ENCODE measurements at places on chromosomes 3 and 15.

DNA sequence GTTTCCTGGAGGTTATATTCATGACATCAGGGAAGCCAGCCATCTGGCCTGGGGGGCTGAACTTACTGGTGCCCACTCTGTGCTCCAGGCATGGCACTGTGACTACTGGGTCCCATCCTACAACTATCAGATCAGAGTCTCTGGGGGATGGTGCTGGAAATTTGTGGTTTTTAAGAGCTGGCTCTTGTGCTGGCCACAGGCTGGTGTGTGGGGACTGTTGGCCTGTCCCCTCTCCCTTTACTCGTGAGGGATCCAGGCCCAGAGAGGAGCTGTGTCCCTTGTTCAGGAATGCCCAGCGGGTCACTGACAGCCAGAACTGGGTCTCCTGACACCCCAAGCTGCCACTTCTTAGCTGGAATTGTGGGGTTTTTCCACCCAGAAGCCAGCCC is 44.5 kb upstream of the SEC22A start:
- DNase-seq = no peak

DNA sequence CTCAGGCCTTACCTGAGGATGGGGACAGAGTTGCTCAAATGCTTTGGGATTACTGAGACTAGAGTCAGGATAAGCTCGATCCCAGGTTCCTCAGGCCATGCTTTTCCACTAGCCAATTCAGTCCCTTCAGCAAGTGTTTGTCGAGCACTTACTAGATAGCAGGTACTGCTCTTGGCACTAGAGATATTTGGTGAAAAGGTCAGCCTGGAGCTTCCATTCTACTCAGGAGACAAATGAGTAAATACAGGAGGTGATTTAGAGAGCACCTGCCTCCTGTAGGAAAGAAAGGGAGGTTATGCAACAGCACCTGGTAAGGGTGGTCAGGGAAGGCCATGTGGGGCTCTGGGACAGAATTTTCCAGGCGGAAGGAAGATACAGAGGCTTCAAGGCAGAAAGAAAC is 99.9 kb downstream of the CACNA1D start:
- no peak for DNase-seq

GRCh38 chr3:14122301-14122700 is 2.4 kb downstream of the CHCHD4 start:
- no peak for DNase-seq

GRCh38 chr3:37999836-38000235 is 9.2 kb downstream of the VILL start:
- DNase-seq = no peak

DNA sequence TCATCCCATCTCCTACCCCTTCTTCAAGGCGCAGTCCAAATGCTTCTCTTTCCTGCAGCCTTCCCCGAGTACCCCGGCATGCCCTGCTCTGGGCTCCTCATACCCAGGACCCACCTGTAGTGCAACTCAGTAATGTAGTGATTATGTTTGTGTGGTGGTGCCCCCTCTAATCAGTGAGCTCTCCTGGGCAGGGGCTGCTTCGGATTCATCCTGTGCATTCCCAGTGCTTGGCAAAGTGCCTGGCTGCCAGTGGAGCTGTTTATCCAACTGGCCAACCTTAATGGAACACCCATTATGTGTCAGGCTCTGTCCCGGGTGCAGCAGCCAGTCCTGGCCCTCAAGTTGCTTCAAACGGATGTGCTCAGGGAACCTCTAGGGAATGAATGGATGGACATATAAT is 174.4 kb upstream of the LINGO1 start:
- no peak for DNase-seq

GRCh38 chr15:70048198-70048565 is 49.5 kb downstream of the TLE3 start:
- no peak for DNase-seq

DNA sequence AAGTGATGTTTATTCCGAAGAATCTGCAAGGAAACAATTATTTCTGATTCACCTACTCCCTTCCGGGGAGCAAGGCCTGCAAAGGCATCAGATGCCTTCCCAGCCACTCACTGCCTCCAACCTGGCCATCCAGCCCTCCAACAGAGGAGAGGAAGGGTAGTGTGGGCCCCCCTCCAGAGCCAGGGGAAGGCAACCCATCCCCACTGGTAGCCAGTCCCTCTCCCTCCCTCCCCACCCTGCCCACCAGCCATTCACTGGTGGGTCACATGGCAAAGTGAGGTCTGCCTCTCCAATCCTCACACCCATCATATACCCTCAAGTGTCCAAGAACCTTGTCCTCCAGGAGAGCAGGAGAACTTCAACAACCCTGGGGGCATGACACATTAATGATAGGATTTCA is 2.4 kb upstream of the VIPR1 start:
- DNase-seq = no peak

DNA sequence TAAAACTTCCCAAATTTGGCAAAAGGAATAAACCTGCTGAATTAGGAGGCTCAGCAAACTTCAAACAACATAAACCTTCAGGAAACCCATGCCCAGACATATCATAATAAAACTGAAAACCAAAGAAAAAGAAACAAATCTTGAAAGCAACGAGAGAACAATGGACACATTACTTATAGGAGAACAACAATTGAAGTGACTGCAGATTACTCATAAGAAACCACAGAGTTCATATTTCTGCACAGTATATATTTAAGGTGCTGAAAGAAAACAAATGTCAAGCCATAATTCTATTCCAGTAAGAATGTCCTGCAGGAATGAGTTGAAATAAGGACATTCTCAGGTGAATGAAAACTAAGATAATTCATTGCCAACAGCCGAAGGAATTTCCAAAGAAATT is 80.8 kb upstream of the PROK2 start:
- DNase-seq = no peak

- no peak for DNase-seq
Observed at GRCh38 chr15:44554934-44555723, 18.2 kb downstream of the EIF3J start.

- DNase-seq = no peak
Observed at GRCh38 chr15:41513506-41514227, at the start of gene LTK. LTK (minus strand) TSS chr15:41513827; CDS start chr15:41513709, 118 bp downstream.

DNA sequence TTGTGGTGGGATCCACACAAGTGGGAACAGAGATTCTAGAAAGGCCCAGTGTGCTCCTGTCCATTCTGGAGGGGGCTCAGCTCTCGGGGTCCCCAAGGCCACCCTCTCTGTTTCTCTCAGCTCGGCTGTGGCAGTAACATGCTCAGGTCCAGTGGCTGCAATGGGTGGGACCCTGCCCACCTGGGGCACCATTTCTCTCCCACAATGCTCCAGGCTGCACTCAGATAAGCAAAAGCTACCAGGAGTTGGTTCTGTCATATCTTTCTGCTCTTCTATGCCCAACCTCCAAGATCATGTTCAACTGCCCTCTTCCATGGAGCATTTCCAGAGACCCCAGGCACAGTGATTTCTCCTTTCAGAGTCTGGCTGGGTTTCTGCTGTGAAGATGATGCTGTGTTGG is 40.8 kb downstream of the ITGA11 start:
- no peak for DNase-seq

DNA sequence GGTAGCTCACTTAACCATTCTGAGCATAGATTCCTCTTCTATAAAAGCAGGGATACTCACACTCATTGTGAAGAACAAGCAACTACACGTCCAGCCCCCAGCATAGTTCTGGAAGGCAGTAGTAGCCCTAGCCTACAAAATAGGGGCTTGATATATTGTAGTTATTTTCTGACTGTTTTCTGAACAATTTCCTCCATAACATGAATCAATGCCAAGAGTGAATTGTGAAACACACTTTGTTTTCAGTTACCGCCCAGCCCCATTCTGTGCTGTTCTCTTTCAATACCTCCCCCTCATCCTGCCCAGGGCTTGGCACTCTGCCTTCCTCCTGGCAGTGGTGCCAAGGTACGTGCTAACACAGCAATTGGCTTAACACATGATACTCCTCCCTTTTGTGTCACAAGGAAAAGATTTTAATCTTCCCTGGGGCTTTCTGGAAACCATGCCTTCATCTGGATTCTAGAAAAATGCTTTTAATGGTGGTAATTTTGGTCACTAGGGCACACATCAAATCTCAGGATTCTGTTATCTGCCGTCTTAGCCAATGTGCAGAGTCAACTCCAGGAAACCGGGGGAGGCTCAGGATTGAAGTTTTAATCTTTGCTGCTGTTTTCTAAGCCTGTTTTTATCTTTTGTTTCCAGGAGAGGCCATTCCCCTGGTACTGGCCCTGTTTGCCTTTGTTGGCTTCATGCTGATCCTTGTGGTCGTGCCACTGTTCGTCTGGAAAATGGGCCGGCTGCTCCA is 37.2 kb downstream of the IL20RB start:
- peak; percentile 90 for DNase-seq

DNA sequence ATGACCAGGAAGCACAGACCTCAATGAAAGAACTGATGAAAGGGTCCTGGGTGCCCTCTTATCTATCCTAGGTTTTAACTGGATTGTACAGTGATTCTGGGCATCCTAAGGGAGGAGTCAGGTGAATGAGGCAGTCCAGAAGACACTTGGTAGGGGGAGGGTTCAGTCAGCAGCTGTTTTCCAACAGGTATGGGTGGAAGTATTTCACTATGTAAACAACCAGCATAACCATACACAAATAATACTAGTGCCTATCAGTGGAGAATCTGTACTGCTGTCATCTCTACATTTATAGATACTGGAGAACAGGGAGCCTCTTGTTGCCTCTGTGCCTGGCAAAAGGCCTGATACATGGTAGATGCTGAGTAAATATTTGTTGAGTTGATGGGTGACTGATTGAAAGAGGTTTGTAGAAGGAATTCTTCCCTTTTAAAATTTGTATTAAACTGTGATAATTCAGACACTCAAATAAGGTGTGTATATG is 328.5 kb downstream of the RBMS3 start:
- no peak for DNase-seq

DNA sequence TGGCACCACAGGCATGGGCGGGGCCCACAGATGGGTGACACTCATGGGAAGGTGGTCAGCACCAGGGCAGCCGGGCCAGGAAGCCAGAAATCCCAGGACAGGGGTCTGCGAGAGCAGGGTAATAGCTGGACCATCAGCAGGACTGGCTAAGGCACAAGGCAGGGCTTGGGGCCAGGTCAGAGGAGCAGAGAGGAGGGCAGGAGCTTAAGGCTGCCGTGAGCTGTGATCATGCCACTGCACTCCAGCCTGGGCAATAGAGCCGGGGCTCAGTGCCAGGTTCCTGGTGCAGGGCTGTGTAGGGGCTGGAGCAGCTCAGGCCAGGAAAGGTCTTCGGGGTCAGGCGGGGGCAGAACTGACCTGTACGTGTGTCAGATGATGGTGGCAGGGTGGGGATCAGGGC is 64.2 kb upstream of the LINGO1 start:
- DNase-seq = no peak

- no peak for DNase-seq
Observed at GRCh38 chr15:43493703-43494472, 932 bp upstream of the TP53BP1 start.

DNA sequence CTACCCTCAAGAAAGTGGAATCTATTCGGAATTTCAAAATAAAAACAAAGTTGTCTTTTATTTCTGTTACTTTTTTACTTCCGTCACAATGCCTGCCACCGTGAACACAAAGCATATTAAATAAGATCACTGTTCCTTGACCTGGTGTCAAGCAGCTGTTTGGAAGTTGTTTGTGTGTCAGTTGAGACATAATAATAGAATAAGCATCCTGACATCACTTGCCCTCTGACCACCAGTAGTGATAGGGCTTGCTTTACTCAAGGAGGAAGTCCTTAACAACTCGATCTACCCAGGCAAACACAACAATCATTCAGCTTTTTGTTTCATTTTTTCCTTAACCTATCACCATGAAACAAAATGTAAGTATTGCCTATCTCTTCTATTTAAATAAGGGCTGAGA is 454.4 kb upstream of the RASGRP1 start:
- DNase-seq = no peak

GRCh38 chr3:72082186-72082715 is 297.3 kb upstream of the PROK2 start:
- DNase-seq = peak; percentile 65
